ENCODE measurements at places on chromosomes 1 and 21. TPM values are rescaled to one million over a fixed set of nuclear protein-coding genes. Genes with fewer than 3 reads are reported as not detected.

- DNase-seq = peak; percentile 79
Observed at GRCh38 chr1:156656806-156657740, 15.2 kb downstream of the BCAN start.

DNA sequence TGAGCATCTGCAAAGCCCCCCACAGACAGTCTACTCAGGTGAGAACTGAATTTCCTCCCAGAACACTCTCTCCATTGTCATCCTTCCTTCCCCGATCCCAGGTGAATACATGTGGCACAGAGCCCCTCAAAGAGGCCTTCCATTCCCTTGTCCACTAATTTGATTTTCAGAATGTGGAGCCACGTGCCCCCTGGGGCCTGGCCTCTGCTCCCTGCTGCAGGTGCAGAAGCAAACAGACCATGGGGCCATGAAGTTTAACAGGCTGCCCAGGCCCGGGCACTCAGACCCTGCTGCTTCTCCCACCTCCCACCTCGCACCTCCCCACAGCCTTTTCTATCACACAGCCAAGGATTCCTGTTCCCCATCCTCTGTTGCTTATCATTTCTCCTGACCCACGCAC lies 243.8 kb upstream of the RAB4A start:
- DNase-seq = no peak

- no peak for DNase-seq
Observed at GRCh38 chr1:90359994-90360393, 357.1 kb downstream of the BARHL2 start.

DNA sequence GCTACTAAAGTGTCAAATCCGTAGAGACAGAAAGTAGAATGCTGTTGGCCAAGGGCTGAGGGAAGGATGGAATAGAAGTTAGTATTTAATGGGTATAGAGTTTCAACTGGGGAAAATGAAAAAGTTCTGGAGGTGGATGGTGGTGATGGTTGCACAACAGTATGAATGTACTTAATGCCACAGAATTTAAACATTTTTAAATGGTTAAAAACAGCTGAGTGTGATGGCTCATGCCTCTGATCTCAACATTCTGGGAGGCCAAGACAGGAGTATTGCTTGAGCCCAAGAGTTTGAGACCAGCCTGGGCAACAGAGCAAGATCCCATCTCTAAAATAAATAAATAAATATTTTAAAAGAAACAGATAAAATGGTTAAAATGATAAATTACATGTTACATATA lies 44.5 kb downstream of the PIK3R3 start:
- DNase-seq = no peak

DNA sequence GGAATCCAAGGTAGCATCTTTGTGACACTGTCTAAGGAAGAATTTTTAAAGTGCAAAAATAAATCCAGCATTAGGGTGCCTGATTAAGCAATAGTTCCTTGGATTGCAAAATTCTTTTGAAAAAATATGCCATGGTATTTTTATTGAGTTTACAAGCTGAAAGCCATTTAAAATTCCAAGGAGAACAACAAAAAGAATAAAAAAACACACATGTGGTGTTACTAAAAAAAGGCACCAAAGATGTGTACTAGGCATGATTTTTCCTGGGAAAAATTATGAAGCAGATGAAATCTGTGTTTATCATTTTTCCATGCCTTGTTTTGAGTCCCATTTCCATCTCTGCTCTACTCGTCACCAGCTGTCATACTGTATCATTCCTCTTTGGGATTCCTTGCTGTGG lies 157.0 kb upstream of the ZNHIT6 start:
- no peak for DNase-seq

DNA sequence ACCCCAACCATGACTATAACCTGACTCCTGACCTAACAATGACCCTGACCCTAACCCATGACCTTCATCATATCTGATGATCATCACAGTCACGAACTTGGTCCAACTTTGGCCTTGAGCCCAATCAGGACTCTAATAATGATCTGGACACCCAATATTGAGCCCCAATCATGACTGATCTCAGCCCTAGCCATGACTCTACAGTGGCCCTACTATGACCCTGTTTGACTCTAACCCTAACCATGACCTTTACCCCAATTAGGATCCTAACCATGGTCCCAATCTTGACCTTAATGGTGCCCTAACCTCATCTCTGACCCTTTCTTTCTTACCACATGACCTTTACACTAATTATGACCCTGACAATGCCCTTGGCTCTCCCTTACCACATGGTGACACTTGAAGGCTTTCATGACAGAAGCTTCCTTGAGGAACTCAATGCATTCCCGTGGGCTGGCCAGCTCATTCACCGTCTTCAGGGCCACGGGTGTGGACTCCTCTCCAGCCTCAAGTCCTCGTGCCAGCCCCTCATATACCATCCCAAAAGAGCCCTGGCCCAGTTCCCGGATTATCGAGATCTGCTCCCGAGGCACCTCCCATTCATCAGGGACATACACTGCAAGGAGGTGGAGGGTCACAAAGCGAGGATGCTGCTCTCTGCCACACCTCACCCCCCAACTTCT lies 16.2 kb downstream of the INSRR start:
- DNase-seq = no peak

DNA sequence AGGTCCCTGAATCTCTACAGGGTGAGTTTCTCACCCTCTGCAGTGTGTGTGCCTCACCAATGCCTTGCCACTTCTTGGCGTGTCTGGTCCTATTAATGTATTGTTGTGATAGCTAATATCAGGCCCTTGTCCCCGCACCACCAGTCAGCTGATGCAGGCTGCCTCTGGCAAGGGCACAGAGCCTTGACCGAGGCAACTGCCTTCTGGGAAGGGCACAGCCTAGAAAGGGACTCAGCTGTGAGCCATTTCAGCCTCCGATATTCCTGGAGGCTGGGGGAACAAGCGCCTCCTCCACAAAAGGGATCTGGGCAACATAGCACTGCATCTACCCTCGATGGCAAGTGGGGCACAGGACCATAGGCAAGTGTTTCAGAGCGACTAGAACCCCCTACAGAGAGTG lies 27.0 kb downstream of the IL10RB start:
- no peak for DNase-seq

- DNase-seq = no peak
Observed at GRCh38 chr1:207949571-207950195, 38.8 kb upstream of the CD34 start.

DNA sequence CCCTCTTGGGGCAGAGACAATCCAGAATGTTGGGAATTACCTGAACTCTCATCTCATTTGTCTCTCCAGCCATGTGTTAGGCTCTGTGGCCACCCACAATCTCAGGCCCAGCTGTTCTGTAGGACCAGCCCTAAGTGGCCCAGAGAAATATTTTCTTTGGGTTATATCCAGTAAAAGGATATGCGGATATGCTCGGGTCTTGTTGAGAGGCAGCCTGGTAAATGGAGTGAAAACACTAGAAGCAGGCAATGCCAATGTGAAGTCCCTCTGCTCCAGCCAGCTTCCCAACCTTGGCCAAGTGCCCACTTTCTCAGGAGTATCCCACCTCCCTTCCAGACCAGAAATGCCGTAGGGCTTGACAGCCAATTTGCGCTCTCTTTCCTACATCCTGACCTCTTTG lies 192.2 kb downstream of the ST6GALNAC3 start:
- DNase-seq = no peak

DNA sequence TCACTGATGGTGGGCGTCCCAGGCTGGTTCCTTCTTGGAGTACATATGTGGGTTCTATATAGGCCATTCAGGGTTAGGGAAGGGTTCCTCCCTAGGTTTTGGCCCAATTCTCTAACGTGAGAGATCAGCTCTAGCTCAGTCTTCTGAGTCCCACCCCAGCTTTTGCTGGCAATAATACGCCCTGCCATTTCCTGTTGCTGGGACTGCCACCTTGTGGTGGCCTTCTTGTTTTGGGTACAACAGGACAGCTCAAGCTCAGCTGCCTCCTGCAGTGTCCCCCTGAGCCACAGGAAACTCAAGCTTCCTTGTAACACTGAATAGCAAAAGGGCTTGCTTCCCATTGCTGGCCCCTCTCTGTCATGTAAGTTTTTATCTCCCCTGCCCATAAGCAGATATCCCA lies 77.8 kb downstream of the BACH1 start:
- no peak for DNase-seq

- DNase-seq = no peak
Observed at GRCh38 chr21:42850866-42851391, 28.4 kb downstream of the WDR4 start.

DNA sequence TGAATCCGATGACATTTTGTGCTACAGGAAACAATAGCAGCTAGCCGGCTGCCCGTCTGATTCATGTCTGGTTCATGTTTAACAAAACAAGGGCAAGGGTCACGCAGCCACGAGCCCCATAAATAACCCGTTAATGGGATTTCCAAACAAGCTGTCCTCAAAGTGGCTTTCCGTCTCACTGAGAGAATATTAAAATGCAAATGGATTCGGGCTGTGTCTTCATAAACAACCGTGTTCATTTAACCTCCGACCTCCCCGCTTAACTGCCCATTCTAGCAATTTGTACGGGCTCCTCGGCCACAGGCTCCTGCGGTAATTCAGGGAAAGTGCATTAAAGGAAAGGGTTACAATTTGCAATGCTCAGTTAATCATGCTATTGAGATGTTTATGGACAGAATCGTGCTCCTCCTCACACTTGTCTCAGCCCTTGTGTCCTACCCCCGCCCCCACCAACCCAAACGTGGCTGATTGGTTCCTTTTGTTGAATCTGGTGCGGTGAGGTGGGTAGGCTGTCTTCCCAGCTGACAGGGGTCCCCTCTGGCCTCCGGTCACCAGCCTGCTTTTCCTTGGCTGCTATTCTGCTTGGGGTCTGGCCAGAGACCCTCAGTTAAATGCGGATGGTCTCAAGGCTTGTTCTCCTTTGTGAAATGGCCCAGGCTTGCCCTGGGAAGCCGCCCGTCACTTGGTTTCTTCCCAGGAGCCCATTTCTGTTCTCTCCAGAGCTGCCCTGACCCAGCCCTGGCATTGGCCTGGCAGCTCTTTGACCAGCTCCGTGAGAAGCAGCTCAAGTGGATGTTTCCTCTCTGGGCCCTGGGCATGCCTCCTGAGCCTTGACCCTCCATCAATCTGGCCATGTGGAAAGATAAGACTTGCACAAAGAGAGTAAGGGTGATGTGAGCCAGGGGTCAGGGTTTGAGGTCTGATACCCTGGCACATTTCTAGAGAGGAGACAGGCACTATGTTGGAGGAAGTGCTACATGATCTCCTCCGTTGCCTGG lies 200.7 kb upstream of the POU3F1 start:
- no peak for DNase-seq

DNA sequence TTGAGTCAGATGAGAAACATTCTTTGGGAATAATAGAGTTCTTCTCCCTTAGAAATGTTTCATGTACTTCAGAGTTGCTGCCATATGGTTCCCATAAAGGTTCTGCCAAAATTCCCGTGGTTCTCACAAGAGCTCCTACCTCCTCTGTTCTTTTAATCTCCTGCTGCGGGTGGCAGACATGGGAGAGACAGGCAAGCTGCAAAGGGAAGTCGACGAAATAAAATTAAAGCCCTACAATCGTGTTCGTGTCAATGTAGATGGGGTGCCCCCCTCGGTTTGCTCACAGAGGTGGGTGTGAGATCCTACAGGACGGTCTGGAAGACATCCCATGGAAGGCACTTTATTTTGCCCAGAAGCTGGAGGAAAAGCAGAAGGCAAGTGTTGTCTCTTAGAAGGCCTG lies 276.0 kb downstream of the RWDD3 start:
- DNase-seq = no peak

- DNase-seq = no peak
Observed at GRCh38 chr21:40706806-40707655, 139.9 kb downstream of the DSCAM start.

DNA sequence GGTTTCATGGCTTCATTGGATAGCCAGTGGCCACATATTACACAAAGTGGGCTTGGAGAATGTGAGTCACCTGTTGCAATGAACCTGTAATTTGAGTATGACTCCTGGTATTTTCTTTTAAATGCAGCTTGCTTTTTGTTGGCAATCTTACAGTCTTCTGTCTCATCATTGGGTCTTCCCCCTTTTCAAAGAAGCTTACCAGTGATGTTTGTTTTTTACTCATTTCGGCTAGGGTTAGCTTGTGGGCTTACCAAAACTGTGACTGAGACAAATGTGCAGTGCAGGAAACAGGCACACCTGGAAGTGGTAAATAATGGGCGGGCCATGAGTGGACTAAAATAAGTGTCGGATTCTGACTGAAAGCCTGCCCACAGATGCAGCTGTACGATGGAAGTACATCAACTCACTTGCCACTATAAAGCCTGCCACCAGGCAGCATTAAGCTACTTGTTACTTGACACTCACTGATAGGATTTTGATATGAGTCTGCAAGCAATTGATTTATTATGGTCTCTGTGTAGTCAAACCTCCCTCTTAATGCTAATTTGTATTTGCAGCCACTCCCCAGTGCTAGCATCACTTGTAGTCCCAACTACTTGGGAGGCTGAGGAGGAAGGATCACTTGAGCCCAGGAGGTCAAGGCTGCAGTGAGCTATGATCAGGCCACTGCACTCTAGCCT lies 4.2 kb downstream of the HHAT start:
- no peak for DNase-seq

- DNase-seq = no peak
Observed at GRCh38 chr1:77412069-77412819, 130.4 kb downstream of the AK5 start.

Gene MTFR1L
- total RNA-seq = 69.3 TPM

Gene PLPPR4
- 0.66 TPM for total RNA-seq

Gene RHBDL2
- not detected for total RNA-seq

Gene CCDC181
- 1.7 TPM for total RNA-seq

Gene TRIM67
- 0.30 TPM for total RNA-seq

Gene GSTM5
- 3.1 TPM for total RNA-seq

Gene PER3
- total RNA-seq = 21.6 TPM

Gene RGS1
- 489 TPM for total RNA-seq

Gene SOX13
- 103 TPM for total RNA-seq

Gene CD247
- total RNA-seq = 1.2 TPM

Gene ACOT7
- 22.2 TPM for total RNA-seq

Gene DDR2
- total RNA-seq = 76.5 TPM

Gene OR10Z1
- not detected for total RNA-seq

Gene AQP10
- total RNA-seq = 0.21 TPM

Gene ADAMTSL4
- total RNA-seq = 74.9 TPM

Gene LRRC38
- total RNA-seq = not detected

Gene PAPPA2
- 0.20 TPM for total RNA-seq

Data from tibial nerve (tissue), 4 donors.